Iris pigment epithelial cell (primary cell): ENCODE measurements at places on chromosomes 5 and 9.
A peak's percentile ranks its signal among the peaks of the same experiment; 100 is the strongest.

DNA sequence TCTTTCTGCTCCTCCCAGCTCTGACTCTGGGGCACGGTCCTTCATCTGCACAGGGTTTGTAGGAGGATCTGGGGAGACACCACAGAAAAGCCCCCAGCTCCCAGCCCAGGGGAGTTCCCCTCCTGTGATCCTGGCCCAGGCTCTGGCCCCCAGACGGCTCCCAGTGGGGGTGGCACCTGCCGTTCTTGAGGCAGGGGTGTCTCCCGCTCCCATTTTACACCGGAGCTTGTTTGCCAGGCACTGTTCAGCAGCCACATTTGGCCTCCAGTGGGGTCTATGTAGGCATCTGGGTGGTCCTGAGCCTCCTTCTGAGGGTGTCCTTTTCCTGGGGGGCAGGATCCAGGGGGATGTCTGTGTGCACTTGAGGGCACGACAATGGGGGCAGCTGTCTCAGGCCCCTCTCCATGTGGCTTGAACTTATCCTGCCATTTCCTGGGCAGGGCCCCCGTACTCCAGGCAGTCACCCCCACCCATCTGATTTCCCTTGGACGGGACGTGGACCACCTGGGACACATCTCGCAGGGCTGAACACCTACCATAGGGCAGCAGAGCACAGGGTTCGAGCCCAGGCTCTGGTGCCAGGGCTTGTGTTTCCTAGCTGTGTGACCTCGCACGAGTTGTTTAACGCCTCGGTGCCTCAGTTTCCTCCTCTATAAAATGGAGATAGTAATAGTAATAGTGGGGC is 275.0 kb upstream of the MVB12B start:
- no peak for DNase-seq

DNA sequence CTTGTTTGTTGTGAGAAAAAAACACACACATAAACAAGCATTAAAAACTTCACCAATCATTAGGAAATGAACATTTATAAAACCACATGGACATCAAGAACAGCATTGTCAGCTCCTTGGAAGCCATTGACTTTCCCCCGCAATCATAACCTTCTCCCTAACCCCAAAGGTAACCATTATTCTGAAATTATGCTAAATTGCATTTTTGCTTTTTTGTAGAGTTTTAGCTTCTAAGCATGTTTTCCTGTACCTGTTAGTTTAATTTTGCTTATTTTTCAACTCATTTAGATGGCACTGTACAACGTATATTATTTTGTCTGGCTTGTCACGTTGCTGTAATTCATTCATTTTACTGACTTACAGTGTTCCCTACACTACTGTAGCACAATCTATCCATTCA is 36.8 kb downstream of the PDE6A start:
- DNase-seq, result no peak

GRCh38 chr9:96868709-96869108 is 14.4 kb upstream of the ZNF782 start:
- DNase-seq, result no peak

DNA sequence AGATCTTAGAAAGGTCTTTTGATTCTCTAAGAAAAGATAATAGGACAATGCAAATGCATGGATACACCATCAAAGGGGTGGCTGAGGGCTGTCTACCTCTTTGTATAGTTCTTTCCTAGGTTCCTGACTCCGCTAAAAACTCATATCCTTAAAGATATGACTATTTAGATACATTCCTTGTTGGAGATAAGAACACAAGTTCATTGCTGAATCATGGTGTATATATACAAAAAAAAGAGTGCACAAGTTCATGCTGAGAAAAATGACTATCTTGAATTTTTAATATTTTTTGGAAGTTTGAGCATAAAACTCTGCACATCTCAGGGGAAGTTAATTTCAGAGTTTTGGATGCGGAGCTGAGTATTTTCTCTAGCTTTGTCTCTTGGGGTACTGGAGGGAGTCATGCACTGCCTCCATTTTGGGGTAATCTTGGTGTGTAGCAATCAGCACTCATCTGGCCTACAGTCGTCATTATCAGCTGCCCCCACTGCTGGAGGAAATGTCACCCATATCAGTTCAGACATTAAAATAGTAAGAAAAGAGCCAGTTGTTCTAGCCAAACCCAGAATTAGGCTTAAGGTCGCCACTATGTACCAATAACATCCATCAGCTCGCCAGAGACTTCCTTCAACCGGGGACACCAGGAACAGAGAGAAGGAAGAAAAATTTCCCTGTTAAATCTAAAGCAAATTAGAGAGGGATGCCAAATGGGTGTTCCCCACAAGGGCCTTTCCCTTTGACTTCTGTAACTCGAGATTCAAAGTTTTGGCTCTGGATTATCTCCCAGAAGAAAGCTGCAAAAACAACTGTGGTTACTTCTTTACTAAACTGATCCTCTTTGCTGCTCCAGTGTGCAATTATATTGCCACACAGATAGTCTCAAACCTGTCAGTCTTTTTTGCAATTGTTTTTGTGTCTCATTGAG is 49.0 kb downstream of the PTTG1 start:
- DNase-seq, result peak; percentile 79

DNA sequence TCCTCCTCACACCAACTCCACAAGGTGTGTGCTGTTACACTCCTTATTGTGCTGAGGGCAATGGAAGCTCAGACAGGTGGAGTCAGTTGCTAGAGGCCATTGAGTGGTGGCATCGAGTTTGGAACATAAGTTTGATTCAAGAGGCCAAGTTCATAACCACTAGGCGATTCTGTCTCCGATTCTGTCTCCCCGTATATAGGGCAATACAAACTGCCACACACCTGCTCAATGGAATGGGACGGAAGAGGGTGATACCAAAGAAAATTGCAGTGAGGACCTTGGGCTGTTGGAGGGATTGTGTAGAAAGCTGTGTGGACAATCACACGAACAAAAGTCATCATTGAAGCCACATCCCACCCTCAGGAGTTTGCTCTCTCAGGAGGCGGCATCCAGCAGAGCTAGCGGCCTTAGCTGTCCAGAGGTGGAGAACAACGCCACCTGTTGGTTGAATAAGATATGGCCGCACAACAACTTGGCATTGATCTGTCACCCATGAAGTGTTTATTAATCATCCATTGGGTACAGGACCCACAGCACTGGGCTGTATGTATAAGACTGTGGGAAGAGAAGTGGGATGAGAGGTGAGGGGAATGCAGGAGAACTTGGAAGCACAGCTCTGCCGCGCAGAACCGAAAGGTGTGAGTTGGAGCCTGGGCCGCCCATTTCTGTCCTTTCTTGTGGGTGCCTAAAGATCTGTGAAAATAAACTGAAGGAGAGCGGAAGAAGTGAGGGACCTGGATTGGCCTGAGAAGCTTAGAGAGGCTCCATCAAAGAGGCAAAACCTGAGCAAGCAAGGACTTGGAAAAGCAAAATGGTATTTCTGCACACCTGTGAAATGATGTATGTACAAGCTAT is 16.1 kb upstream of the NEUROG1 start:
- DNase-seq, result peak; percentile 71

- DNase-seq, result peak; percentile 97
Observed at GRCh38 chr5:93058309-93058708, 522.7 kb downstream of the NR2F1-AS1 start.

DNA sequence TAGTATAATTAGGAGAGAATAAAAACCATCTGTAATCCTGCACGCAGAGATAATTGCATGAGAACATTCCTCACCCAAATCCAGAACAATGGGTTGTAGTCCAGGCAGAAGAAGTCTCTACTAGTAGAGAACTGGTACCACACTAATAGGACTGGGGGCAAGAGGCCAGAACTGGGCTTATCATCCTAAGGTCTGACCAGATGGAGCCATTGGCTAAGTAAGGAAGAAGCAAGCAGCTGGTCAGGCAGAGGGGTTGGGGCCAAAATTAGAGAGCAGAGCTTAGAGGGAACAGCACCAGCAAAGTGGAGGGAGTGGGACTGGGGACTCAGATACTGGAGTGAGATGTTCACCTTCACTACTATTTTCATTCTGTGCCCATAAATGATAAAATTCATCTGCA is 35.4 kb upstream of the MAP1B start:
- no peak for DNase-seq

DNA sequence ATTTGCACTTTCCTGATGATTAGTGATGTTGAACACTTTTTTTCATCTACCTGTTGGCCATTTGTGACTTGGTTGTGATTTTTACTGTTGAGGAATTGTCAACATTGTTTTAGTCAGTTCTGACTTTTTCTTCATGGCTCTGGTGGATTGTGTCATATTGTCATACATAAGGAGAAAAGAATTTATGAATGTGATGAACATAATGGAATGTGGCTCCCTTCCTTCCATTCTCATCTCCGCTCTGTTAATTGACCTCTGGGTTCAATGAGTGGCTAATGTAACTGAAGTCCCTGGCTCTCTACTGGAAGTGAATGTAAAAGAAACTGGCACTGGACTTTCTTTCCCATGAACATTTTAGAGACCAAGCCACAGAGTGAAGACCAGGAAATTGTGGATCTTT is 49.2 kb downstream of the KIAA1958 start:
- peak; percentile 78 for DNase-seq

GRCh38 chr9:129944506-129945116 is 98.4 kb downstream of the FNBP1 start:
- DNase-seq, result no peak

DNA sequence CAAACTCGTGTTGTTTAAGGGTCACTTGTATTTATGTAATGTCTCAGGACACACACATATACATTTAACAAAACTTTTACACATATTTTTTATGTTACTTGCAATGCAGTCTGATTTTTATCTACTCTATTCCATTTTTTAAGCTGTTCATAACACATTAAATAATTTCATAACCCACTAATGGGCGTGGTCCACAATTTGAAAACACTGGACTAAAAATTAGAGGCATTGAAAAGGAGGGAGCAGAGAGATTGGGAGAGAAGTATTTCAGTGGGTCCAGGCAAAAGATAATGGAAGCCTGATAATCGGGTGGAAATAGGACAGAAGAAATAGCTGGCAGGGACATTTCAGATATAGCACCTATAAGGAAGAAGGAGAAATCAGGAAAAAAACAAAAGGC is 597.3 kb upstream of the CLINT1 start:
- no peak for DNase-seq

GRCh38 chr5:134206627-134207160 is 19.2 kb downstream of the PPP2CA start:
- no peak for DNase-seq

GRCh38 chr5:120464627-120465435 is 731 bp downstream of the PRR16 start:
- DNase-seq, result peak; percentile 72

DNA sequence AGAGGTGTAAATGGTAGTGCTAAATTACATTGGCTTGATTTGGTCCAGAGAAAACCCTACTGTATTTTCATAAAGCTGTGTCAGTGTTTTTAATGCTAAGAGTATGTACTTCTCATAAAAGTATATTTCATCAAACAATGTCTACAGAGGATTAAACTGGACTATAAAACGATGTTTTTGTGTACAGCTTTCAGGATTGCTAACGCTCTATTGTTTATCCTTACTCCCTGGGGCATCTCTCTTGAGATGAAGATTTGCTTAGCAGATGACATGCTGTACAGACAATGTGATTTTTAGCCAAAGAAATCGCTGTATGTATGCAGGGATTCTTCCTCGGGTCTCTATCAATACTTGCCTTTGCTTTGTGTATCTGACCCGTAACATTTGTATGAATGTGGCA is 216.0 kb downstream of the FBXL7 start:
- DNase-seq, result no peak

GRCh38 chr9:3479514-3480352 is 46.1 kb downstream of the RFX3 start:
- no peak for DNase-seq

GRCh38 chr5:35058374-35058788 is 10.6 kb upstream of the AGXT2 start:
- no peak for DNase-seq

- no peak for DNase-seq
Observed at GRCh38 chr5:88144219-88145001, 124.2 kb downstream of the TMEM161B start.

- DNase-seq, result peak; percentile 1
Observed at GRCh38 chr9:33698267-33698666, 97.1 kb upstream of the PRSS3 start.

DNA sequence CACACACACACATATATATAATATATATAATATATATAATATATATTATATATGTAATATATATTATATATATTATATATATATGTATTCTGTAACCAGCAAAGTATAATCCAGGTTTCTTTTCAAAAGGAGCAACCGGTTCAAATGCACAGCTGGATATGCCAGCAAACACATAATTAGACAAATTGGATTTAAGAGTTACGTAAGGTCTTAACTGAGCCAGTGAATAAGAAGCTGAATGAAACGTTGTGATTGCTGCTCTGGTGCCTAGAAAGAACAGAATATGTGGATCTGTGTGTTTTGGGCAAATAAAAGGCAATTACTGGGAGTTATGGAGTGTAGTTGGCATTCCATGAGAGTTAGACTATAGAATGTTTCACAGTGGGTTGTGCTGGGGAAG is 178.1 kb downstream of the SLF1 start:
- DNase-seq, result no peak

- peak; percentile 99 for DNase-seq
Observed at GRCh38 chr5:71601222-71602026, 14.3 kb downstream of the MCCC2 start.

GRCh38 chr5:6178846-6179532 is 199.4 kb downstream of the MED10 start:
- no peak for DNase-seq

- DNase-seq, result no peak
Observed at GRCh38 chr9:131214876-131215275, 61.4 kb downstream of the FAM78A start.

DNA sequence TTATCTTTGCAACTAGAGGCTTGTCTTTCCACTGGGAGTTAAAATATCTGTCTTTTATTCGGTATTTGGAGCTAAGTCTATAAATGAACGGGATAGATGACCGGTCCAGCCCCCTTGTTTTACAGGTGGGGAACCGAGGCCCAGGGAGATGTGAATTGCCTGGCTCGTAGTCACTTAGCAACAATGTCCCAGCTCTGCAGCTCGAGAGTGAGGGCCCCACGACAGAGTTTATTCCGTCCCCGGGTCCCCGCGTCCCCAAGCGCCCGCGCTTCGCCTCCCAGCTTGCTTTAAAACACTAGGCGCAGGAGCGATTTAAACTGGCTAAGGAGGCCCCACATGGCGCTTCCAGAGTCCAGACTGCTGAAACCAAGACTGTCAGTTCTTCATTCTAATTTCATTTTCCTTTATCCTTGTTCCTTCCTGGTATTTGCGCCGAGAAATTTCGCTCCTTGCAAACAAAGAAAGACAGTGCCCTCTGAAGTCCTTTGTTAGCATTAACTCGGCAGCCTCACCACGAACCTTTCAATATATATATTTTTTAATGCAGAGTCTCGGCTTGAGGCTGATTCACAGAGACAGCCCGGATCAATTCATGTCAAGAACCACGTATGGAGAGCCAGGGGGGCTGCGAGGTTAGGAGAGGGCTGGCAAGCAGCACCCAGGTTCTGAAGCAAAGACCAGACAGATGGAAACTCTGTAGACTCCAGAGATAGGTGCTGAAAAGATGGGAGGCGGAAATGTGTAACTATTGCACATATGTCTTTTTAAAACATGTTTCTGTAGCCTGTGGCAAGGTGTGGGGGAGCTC is 1.4 kb upstream of the ENC1 start:
- peak; percentile 90 for DNase-seq

- DNase-seq, result peak; percentile 79
Observed at GRCh38 chr5:38433160-38433861, 123.1 kb downstream of the LIFR start.

GRCh38 chr9:111843971-111844370 is 49.2 kb upstream of the SHOC1 start:
- DNase-seq, result no peak
